ENCODE measurements at places on chromosomes 6 and 20.

DNA sequence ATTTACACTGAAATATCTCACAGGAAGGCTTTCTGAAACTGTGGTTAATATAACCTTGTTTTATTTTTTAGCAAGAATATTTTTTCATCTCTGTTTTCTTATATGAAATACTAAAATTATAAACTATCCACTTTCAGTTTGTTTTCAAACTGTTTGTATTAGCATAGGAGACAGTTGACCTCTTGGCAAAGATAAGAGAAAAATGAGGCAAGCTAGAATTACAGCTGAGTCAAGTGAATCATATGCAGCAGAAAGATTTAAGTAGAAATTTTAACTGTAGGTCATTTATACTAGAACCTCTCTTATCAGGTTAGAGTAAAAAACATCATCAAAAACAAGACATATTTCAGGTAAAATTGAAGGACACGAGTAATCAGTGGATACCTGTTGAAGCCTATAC lies 792.6 kb downstream of the PHF3 start:
- no peak for DNase-seq

- DNase-seq = no peak
Measured at GRCh38 chr20:50475681-50476292, 34.4 kb upstream of the PTPN1 start.

DNA sequence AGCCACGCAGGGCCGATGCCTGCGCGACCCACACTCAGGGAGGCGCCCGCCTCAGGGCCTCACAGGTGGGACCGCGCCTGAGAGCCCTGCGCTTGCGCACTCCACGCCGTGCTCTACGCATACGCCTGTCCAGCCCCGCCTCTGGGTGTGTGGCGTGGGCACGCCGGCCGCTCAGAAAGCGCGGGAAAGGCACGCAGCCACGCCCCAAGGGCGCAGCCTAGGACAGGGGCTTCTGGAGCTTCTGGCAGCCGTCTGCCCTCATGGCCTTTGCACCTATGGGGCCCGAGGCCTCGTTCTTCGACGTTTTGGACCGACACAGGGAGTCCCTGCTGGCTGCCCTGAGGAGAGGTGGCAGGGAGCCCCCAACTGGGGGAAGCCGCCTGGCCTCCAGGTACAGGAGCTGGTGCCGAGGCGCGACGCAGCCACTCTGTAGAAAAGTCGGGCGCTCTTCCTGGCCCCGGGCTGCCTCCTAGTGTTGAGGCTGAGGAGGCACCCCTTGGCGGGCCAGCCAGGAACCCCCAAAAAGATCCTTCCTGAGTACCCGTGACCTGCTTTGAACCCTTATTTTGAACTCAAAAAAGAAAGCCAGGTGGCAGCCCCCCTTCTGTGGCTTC lies at the start of gene SPO11:
Gene SPO11 (plus strand): TSS at position 196 of the 614 bp plus-strand sequence. CDS start 65 bp downstream, at position 261.
- no peak for DNase-seq

DNA sequence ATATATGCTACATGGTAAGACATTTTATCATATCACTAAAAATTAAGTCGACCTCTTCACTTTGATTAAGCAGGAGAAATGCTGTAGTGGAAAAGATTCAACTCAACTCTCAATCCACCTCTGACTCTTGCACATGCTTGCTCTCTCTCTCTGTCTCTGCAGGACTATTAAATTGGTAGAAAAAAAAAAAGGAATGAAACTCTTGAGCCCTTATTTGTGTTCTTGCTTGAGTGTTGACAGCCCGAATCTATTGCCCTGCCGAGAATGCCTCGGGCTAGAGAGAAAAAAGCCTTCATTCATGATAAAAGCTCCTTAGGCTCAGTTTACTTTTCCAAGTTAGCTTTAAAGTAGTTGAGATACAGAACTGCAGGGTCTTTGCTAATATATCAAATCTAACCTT lies 722.2 kb downstream of the PRKN start:
- no peak for DNase-seq

DNA sequence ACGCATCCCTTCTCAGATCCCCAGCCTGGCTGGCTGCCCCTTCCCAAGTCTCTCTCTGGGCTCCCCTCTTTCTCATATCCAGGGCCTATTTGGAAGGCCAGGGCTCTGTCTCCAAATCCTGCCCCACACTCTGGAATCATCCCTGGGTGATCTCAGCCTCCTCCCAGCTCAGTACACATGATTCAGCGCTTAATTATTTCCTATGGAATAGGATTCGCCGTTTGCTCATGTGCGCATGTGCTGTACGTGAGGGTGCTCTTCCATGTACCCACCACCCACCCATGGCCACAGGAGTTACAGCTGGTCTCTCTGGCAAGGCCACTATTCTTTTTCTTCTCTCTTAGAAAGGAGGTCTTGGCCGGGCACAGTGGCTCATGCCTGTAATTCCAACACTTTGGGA lies 81.7 kb upstream of the FOXP4 start:
- no peak for DNase-seq

GRCh38 chr20:61576372-61576771 lies 324.3 kb downstream of the CDH4 start:
- no peak for DNase-seq

DNA sequence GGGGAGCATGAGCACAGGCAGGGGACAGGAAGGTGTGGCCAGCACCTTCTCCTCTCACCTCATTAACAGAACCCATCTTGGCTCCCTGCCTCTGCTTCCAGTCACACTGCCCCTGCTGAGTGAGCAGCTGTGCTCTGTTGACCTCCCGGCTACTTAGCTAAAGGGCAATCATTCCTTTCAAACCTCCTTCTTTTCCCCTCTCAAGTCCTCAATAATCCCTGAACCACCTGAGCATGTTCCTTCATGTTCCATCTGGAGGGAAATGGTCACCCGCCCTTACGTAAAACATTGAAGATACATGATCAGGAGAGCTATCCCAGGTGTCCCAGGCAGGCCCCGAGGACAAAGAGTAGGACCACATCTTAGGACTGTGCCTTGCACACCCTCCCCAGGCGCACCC lies 21.7 kb upstream of the MRPS10 start:
- DNase-seq = no peak

GRCh38 chr6:10177704-10178103 lies 237.2 kb downstream of the TFAP2A start:
- DNase-seq = no peak

- DNase-seq = no peak
Measured at GRCh38 chr6:138028893-138029292, 78.3 kb downstream of the PERP start.

DNA sequence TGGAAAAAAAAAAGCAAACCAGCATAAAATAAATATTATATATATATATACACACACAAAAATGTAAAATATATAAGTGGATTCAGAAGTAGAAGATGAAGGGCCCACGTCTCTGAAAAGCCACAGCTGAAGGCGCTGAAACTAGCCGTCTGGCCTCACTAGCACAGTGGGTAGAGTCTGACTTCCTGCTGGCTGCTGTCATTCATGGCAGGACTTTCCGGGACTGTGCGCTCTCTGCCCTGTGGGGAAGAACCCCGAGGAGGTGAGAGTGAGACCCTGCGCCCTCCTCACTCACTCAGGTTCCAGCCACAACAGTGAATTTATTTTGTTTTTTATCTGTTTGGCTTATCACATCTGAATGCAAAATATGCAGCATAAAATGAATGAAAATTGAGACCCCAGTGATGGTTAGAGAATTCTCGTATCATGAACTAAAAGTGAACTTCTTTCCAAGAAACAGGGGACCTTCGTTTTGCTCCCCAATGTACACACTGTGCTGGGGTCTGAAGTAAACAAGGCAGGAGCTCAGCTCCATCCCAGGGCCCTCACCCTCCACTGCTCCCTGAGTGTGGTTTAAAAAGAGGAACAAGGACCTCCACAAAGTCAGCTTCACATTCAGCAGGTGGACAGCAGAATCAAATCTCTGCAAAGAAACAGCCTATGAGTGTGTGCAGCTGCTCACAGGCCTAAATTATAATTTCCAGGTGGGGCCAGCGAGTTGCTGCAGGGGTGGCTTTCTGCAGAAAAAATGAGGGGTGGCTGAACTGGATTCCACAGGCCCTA lies 1.3 kb upstream of the RAMACL start:
- DNase-seq = peak; percentile 70

DNA sequence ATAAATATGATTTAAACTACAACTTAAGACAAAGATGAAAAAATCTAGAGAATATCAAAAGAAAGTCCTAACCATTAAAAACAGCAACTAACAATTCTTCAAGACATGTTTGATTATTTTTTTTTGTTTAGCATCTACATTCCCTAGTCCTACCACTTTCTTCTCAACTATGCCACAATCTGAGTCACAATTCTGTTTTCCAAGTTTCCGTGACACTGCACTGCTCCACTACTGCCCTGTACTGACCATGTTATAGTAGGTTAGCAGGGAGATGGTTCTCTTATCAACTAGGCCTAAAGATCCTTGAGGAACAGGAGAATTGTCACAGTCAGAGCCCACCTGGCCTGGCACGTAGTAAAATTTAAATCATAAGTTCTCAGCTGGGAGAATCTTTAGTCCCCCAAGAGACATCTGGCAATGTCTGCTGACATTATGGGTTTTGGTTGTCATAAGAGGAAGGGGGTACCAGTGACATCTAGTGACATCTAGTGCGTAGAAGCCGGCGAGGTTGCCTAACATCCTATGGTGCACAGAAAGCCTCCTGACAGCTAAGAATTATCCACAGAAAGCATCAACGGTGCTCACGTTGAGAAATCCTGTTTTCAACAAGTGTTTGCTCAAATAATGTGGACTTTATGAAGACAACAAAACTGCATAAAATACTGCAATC lies 100.5 kb downstream of the PDE10A start:
- no peak for DNase-seq

- no peak for DNase-seq
Measured at GRCh38 chr20:62603021-62603906, 39.0 kb upstream of the SLCO4A1 start.

DNA sequence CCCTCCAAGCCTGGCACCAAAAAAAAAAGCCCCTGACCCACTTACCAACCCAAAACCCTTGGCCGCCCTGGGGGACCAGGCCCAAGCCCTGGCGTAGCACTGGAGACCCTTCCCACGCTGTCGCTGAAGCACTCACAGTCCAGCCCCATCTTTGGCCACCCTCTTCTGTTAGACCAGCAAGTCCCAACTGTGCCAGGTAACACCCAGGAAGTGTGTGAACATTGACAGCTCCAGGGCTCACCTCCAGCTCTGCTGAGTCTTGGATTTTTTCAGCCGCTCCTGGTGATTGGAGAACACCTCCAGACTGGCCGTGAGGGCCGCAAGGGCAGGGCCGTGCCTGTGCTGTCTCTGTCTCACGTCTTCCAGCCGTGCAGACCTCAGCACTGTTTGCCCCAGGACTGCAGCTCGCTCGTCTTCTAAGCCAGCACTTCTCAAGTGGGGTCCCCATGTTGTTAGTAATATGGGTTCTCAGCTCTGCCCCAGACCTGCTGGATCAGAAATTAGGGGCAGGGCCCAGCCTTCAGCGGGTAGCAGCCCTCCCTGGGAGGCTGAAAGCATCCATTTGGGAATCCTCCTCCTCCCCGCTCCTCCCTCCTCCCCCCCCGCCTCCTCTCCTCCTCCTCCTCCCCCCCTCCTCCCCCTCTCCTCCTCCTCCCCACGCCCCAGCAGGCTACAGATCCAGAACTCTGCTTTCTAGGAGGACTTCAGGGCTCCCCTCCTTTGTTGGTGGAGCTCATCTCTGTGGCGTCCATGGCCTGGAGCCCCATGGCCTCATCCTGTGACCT lies 18.1 kb downstream of the NPEPL1 start:
- DNase-seq = peak; percentile 0

DNA sequence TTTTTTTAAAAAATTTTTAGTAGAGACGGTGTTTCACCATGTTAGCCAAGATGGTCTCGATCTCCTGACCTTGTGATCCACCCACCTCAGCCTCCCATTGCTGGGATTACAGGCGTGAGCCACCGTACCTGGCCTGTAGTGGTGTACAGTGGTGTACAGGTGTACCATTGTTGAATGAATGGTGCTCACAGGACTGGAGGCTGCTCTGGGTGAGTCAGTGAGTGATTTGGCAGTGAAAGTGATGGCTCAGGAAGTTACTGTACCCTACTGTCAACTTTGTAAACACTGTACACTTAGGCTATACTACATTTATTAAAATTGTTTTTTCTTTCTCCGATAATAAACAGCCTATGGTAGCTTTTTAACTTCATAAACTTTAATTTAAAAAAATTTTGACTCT lies 122.8 kb upstream of the EEF1E1 start:
- DNase-seq = no peak

DNA sequence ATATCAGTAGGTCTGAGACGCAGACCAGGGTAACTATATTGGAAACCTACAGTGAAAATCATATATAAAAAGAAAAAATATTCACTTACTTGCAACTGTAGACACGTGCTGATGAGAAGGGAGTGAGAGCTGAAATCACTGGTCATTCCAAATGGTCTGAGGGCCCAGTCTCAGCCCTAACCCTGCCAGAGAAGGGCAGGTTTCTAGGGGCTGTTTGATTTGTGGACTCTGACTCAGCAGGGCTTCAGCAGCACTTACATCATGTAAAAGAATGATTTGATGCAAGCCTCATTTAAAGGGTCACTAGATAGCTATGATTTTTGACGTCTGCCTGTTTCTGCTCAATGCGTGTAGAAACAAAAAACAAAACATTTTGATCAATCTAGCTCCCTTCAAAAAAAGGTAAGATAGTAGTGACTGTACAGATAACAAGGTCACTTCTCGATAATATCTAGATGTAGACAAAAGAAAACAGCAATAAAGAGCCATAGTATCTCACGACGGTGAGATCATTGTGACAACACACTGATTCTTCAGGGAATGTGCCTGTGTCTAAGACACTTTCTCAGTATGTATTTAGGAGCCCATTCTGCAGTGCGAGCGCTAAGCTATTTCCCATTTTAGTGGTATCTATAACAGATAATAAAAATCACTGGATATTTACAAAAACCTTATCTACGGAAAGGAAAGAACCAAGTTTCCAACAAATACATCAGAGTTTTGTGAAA lies 307.2 kb downstream of the HIVEP2 start:
- no peak for DNase-seq

DNA sequence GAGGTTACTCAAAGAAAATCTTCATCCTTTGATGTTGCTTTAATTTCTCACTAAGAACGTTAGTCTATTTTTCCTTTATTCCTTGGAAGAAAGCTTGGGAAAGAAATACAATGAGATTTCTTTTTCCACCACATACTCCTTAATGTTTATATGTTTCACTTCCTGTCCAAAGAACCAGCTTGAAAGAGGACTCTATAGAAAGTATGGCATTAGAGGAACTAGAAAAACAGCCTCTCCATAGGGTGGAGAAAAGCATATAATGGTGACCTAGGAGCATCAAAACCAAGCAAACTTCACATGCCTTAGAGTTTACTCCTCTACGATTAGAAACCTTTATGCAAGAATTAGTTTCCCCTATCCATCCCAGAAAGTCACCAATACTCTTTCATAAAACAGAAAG lies 131.1 kb downstream of the OPRM1 start:
- no peak for DNase-seq

- DNase-seq = peak; percentile 30
Measured at GRCh38 chr6:152952866-152953509, 29.9 kb downstream of the FBXO5 start.

DNA sequence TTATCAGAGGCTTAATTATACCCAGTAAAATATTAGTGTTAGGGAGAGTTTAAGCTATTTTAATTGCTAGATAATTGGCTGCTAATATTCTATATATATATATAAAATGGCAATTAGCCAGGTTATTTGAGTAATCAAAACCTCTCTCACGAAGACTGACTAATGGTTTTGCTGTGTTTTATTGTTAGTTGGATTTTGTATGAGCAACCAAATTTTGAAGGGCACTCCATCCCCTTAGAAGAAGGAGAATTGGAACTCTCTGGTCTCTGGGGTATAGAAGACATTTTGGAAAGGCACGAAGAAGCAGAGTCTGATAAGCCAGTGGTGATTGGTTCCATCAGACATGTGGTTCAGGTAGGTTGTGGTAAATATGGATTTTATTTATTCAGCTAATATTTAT lies 102.2 kb downstream of the RTN4IP1 start:
- DNase-seq = no peak

- DNase-seq = no peak
Measured at GRCh38 chr20:57652606-57653545, 32.6 kb upstream of the ZBP1 start.

Measured in GM12865 (cell line).